ENCODE measurements at places on chromosomes 5 and 9.

- no peak for DNase-seq
Observed at GRCh38 chr9:81490605-81491331, 198.6 kb downstream of the TLE1 start.

GRCh38 chr5:174925586-174925985 is 201.2 kb downstream of the MSX2 start:
- DNase-seq, result no peak

- DNase-seq, result no peak
Observed at GRCh38 chr5:155546075-155546474, 532.5 kb downstream of the KIF4B start.

- no peak for DNase-seq
Observed at GRCh38 chr5:44807269-44807668, 1.5 kb upstream of the MRPS30 start.

DNA sequence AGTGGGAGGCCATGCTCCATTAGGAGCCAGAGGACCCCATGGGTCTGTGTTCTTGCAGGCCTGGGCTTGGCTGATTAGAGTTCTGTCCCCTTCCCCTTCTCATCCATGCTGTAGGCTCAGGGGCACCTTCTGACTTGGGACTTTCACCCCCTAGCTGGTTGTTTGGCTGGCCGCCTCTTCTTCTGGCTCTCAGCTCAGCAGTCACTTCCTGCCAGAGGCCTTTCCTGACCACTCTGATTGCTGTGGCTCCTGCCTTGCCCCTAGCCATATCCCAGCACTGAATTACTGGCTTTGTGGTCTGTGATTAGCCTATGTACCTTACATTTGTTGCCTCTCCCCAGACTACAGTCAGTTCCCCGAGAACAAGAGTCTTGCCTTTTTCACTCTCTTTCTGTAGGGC is 14.6 kb downstream of the ENTREP1 start:
- no peak for DNase-seq

DNA sequence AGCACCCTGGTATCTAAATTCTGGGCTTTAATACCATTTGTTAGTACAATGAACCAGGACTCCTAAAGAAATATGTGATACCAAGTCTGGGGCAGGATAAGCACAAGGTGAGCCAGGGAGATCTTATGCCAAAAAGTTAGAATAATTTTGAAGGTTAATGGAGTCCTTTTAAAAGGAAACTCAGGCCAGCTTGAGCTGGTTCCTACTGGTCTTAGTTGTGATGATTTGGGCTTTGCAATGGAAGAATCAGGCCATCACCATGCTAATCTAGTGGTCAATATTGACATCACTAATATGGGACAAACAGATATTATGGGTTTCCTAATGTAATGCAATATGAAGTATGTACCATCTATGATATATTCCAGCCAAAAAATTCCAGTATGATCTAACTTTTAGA is 7.5 kb upstream of the SPATA9 start:
- DNase-seq, result no peak

DNA sequence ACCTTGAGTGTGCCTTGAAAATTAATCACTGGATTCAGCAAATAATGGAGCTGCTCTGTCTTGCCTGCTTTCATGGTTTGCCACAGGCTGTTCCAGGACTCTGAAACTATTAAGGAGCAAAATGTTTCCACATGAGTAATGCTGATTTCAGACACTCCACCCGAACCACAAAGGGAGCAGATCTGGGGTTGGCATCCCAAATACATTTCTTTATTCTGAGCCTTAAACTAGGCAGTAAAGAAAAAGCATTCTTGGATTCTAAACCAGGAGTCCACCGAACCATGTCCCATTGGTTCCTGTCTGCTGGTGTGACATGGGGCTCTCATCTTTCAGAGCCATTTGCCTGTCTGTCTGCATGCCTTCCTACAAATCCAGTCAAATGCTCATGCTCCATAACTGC is 10.1 kb upstream of the C1QTNF3 start:
- DNase-seq, result no peak

DNA sequence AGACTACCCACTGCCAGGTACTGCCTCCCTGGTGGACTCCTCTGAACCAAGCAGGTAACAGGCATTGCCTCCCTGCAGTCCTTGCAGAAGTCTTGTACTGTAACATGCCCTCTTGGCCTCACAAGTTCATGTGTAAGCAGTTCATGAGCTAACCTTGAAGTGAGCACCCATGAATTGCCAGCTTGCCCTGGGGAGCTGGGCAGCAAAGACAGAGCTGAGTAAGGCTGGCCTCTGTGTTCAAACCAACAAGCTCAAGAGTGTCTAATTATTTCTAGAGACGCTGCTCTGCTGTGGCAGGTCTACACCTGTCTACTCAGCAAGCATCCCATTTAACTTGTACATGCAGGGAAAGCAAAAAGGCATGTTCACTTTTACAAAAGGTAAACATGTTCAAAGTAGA is 113.5 kb downstream of the FEM1C start:
- DNase-seq, result no peak

DNA sequence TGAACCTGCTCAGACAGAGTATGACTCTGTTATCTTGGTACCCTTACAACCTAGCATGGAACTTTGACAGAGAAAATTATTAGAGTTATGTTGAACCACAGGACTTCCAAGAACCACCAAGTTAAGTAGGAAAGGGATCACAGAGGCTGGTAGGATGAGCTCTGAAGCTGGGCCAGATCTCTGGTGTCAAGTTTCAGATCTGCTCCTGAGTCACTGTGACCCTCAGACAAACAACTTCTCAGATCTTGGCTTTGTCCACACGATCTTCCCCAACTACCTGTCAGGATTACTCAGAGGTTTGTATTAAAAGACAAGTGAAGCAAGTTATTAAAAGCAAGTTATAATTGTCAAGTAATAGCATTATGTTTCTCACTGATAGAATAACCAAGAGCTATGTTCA is 189.0 kb downstream of the SEC61B start:
- DNase-seq, result no peak

DNA sequence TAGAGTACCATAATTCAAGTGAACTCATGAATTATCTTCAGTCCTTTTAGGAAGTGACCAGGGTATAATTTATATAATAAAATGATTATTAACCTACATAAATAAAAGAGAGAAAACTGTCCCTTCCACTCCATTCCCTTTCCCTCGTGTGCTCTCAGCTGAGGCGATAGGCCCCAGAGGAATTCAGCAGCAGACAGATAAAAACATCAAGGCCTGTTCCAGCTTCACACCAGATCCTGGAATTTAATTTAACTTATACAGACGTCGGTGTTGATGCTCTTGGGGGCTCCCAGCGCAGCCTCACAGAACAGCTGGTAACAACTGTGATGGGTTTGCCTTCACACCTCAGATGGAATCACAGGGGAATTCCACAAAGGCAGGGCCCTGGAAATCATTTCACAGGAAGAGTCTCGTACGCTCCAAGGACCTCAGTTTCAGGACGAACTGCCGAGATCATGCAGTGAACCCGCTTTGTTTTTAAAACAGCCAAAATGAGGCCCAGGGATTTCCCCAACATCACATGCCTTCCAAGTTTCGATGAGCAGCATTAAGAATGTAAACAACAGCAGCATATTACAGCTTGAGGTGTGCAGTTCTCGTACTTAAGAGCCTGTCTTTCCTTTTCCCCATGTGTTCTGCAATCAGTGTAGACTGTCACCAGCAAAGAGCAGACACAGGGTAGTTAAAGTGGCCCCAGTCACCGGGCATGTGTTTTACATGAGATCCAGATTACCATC is 73.6 kb upstream of the ALDH1B1 start:
- DNase-seq, result peak; percentile 69

GRCh38 chr9:2962471-2963172 is 118.7 kb upstream of the PUM3 start:
- no peak for DNase-seq

DNA sequence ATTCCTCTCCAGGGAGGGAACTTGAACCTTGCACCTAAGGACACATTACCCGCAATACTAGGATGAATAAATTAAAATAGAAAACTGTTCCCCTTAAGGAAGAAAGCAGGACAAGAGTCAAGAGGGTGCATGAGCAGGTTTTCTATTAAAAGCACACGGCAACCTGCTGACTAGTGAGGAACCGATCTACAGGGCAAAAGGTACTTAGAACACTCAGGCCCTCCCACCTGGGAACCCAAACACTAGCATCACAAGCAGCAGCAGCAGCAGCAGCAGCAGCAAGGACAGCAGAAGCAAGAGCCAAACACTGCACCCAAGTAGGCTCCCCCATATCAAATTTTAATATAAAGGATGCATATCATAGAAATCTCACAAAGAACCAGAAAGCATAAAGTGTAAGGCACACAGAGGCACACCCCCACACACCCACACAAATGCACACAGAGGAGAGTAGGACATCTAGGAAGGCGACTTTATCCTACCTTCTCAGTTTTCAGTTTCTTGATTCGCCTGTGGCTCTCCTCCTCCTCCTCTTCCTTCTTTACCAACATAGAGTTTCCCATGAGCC is 2.8 kb downstream of the ZNF608 start:
- no peak for DNase-seq

GRCh38 chr9:129996161-129996830 is 46.7 kb downstream of the FNBP1 start:
- DNase-seq, result no peak

DNA sequence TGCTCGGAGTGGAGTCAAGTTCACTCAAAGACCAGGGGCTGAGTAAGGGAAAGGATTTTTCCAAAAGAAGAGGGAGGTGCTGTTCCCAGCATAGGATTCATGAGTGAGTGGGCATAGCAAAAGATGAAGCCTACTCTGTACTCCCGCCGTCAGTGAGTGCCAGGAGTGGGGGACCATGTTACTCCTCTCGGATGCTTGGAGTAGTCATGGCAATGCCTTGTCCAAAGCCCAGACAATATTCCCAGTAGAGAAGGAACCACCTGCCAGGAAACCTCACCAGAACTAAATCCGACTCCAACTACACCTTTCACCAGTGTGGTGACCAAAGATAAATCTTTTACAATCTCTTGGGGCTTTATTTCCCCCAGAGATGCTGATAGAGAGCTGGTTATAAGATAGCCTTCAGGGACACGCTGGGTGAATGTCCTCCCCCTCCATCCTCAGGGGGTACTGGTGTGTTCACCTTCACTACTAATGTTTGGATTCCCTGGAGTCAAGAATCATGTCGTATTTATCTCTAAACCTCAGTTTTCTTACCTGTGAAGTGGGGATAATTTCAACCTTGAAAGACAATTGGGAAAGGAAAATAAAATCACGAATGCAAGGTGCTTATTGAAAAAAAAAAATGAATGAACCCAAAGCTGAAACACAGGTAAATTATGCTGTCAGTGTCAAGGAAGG is 165.2 kb downstream of the NSG2 start:
- no peak for DNase-seq

DNA sequence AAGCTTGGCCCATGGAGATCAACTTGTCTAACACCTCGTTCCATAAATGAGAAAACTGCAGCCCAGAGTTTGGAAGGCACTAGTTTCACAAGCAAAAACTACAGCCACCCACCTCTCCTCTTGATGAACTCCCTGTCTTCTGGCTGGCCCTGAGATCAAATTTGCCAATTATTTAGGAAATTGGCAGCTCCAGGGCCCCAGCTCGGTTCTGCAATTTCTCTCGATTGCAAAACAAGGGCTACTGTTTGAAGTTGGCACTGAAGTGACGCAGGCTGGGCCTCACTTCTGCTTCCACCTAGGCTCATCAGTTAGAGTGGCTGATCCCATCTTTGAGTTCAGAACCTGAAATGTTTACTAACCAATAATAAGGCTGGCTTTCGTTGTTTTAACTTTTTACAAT is 3.7 kb upstream of the GPX3 start:
- no peak for DNase-seq

DNA sequence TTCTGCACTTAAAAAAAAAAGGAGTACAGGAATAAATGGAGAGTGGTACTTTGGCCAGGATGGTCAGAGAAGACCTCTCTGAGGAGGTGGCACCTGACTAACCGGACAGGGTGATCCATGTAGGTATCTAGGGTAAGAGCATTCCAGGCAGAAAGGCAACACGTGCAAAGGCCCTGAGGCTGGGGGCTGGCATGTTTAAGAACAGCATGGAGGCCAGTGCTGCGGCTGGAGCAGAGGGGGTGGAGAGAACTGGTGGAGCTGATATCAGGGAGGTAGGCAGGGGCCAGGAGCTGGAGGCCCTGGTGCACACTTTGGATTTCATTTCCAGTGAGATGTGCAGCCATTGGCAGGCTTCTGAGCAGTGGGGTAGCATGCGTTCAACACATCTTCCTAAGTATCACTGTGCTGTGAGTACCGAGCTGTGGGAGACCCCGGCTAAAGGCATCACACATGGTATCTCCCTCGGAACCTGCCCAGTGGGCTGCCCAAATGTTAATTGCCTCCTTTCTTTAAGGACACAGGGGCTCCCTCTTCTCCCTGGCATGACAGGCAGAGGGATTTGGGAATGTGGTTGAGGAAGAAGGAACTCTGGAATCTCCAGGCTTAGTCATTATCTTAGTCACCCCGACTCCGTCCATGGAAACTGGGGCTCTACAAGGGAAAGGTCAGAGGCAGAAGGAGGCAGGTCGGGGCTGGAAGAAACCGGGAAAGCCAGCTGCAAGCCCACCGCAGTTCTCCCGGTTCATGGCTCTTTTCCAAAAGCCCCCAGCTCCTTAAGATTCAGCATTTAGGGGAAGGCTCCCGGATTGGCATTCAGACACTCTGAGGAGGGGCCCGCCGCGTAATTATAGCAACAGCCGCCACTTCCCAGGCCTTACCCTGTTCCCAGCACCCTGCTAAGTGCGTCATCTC is 18.6 kb downstream of the SLC6A7 start:
- no peak for DNase-seq

DNA sequence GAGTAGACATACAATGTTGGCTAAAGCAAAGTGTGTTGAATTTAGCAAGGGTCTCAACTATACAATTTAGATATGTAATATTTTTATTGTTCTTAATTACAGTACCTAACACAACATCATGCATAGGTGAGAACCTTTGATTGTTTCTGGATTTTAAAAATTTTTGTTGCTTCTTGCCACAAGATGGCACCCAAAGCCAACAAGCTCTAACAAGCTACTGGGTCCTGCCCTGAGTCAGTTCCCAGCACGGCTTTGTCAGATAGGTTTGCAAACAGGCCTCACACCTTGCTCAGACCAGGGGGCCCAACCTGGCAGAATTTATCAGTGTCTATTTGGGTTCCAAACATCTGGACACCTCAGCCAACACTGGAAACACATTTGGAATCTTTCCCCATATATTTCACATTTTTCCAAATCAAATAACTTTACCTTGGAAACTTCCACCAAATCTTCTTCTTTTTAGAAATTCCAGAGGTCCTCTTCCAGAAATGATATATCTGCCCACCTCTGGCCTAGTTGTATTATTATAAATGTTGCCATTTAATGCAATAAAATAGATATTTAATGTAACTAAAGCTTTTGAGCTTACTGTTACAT is 49.5 kb upstream of the EGFLAM start:
- no peak for DNase-seq

GRCh38 chr9:97237311-97237786 is 70.1 kb upstream of the CCDC180 start:
- no peak for DNase-seq

Measured in GM10248 (cell line).